ENCODE measurements at places on chromosomes 7 and 10.
A peak's percentile ranks its signal among the peaks of the same experiment; 100 is the strongest.

DNA sequence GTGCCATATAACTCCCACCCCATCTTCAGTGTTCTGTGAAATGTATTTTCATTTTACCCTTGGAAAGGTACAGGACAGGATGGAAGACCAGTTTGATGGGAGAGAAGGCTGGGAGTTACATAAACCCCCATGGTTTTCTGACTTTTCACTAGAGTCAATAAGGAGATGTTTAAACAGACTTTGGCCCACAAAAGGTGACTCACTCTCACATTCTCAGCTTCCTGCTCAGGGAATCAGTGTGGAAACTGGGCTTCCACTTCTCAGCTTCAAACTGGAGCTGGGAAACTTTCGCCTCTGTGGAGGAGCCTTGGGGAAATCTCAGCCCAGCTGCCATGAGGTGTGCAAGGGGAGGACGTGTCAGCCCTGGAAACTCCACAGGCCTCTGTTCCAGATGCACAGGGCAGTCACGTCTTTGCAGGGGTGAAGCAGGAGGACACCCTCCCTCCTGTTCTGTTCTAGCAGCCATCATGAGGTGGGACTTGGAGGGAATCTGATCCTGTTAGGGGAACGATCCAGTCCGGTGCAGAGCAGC is 560.5 kb upstream of the GALNT17 start:
- DNase-seq, result no peak

- no peak for DNase-seq
Observed at GRCh38 chr7:25171071-25171470, 46.0 kb upstream of the CYCS start.

- no peak for DNase-seq
Observed at GRCh38 chr10:73969224-73969841, 28.6 kb upstream of the VCL start.

DNA sequence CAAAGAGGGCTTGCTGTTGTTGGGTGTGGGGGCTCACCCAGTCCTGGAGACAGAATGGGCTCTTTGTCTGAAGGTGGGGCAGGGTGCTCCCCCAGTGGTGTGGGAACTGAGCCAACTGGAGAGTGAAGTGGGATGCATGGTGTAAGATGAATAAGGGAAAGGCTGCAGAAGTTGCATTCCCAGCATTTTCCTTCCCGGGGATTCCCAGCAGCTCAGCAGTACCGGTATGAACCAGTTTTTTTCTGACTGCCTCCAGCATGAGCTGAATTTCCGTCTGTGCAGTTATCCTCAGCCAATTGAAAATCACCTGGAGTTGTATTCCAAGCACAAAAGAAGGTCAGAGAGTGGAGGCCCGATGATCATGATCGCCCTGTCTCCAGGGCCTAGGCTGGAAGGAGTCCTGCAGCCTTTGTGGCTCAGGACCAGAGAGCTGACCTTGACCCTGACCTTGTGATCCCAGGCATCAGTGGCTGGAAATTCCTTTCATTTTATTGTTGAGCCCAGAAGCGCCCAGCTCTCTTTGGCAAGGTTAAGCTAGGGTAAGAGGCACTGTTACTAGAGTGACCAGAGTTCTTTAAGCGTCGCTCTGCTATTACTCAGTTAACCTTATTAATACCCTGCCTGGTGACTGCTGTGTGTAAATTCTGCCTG is 33.4 kb downstream of the OGDH start:
- DNase-seq, result peak; percentile 88

DNA sequence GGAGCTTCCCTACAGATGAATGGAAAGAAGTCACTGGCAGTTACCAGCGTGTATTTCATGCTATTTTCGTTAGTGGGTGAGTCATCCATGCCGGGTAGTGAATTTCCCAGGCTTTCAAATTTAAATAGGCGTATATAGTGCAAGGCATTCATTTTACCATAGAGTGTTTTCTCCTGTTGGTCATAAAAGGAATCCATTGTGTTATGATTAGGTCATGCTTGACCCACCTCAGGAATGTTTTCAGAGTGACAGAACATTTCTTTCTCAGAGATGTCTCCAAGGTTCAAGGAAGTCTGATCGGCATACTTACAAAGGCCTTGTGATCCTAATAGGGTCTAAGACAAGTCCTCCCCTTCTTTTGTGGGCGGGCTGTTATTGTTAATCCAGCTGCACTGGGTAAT is 110.7 kb downstream of the AKR1D1 start:
- DNase-seq, result no peak

DNA sequence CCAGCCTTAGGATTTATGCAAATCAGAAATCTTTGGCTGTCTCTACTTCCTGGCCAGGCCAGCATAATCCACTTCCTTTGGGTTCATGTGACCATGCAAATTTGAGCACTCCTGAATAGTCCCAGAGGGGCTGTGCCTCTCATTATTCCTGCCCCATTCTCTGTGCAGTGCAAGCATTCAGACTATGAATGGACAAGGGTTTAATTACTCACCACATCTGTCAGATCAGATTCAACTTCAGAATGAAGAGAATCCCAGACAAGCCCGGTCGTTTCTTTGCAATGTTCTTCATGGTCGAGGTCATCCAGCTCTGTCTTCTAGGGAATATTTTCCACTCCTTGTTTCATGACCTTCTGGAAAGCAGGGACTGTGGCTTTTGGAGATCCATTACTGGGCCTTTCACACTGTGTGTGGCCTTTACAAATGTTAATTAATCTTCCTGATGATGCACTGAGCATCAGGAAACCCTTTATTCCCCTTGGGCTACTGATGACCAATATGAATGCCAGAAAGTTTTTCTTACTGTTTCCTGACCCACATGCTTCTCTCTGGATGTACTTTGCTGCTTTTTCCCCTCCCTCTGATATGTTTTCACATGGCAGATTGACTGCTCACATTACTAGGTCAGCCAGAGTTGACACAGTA is 217.6 kb upstream of the TCF7L2 start:
- peak; percentile 75 for DNase-seq

DNA sequence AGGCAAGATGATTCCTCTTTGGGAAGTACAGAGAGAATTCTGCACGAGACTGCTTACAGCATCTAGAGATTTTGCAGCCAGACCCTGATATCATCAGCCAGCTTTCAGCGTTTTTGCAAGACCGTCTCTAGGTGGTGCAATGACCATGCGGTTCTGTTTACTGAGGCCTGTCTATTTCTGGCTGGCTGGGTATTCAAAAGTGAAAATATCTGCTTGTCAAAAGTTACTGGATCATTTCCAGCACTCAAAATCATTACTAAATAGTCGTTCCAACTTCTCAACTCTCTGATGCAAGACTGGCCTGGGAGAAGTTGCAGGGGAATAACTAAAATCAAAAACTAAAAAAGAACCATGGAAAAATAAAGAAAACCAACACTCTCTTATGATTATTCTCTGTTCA is 240.1 kb downstream of the ELMO1 start:
- no peak for DNase-seq

DNA sequence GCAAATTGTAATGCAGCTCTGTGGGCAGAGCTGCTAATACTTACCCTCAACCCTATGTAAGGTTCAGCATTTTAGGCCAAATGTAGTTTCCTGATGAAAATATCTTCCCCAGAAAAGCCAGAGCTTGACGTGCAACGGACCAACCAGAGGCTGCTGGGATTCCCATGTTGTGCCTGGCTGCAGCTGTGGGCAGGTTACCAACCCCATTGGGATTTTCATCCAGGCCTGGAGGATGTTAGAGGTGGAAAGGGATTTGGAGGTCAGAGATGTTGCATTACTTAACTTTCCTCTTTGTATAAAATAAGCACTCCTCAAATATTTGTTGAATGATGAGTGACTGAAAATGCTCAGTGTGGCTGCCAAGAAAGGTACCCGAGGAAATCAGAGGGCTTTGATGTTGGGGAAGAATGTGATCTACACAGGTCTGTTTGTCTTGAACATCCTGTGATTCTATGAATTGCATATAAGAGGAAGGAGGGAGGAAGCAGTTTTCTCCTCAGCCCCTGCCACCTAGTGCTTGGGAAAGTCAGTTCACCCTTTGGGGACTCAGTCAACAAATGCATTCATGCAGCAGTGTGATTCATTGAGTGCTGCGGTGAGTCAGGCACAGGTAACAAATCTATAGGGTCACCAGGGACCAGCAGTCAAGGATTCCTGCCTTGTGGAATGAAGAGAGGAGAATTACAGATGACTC is 487.2 kb downstream of the RPS24 start:
- DNase-seq, result peak; percentile 33

DNA sequence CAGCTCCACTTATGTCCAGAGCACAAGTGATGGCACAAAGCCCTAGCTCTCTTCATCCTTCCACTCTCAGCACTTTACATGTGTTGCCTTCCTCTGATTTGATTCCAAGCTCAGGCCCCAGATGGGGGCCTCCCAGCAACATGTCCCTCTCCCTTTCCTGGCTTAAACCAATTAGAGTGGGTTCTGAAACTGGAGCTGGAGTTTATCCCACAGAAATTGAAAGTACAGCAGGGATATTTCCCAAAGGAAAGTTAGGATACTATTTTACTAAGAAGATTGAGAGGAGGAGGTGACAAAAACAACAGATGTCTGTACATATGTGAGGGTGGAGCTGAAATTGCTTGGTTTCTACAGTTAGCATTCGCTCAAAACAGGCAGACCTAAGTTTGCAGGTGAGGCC is 724.6 kb downstream of the AUTS2 start:
- no peak for DNase-seq

DNA sequence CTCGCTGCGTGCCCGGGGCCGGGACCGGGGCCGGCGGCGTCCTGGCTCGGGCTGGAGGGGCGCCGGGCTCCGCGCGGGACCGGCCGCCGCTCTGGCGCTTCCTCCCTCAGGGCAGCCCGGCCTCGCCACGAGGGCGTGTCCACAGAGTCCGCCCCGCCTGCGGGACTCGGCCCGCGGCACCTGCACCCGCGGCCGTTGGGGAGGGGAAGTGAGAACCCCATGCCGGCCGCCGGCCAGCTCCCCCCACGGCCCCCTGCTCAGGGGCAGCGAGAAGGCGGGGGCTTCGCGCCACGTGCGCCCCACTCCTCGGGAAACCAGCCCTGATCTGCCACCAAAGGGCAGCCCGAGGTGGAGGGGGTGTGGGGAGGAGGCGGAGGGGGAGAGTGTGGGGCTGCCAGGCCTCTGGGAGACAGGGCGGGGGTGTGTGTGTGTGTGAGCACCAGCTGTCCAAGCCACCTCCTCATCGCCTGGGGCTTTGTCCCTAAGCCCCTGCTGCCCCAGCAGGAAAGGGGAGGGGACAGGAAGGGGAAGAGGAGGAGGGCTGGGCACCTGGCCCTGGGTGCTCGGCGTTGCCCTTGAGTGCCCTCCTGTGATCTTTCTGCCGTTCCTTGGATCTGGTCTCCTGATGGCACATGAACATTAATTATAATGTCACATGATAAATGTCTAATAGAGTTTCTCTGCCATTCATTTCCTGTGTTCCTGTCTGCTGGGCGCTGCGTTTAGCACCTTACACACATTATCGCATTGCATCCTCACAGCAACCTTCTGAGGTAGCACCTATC is at the start of gene PIK3AP1:
Gene PIK3AP1 (minus strand): TSS at position 93 of the 785 bp plus-strand sequence. CDS start 120 bp downstream, outside the sequence.
- no peak for DNase-seq

- no peak for DNase-seq
Observed at GRCh38 chr10:89236226-89236797, 15.3 kb downstream of the LIPA start.

DNA sequence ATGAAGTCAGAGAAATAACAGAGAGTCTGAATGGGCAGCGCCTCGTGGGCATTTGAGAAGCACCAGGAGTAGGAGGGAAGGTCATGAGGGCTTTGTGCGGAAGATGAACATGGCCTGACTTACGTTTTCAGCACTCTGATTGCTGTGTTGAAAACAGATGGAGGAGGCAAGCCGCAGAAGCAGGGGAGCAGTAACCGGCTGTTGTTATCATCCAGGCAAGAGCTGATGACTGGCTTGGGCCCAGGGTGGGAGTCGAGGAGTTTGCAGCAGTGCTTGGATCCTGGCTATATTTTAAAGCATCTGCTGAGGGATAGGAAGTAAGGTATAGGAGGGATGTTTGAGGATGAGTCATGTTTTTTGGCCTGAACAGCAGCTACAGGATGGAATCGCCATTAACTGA is 12.7 kb upstream of the PDLIM1 start:
- DNase-seq, result no peak

- no peak for DNase-seq
Observed at GRCh38 chr10:113021268-113022040, 71.4 kb downstream of the TCF7L2 start.

DNA sequence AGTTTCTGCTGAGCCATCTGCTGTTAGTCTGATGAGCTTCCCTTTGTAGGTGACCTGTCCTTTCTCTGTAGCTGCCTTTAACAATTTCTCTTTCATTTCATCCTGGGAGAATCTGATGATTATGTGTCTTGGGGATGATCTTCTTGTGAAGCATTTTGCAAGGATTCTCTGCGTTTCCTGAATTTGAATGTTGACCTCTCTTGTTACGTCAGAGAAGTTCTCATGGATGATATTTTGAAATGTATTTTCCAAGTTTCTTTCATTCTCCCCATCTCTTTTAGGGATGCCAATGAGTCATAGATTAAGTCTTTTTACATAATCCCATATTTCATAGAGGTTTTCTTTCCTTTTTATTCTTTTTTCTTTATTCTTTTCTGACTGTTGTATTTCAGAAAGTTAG is 184.2 kb upstream of the BET1 start:
- no peak for DNase-seq

- no peak for DNase-seq
Observed at GRCh38 chr7:158414486-158414961, 173.1 kb downstream of the PTPRN2 start.

DNA sequence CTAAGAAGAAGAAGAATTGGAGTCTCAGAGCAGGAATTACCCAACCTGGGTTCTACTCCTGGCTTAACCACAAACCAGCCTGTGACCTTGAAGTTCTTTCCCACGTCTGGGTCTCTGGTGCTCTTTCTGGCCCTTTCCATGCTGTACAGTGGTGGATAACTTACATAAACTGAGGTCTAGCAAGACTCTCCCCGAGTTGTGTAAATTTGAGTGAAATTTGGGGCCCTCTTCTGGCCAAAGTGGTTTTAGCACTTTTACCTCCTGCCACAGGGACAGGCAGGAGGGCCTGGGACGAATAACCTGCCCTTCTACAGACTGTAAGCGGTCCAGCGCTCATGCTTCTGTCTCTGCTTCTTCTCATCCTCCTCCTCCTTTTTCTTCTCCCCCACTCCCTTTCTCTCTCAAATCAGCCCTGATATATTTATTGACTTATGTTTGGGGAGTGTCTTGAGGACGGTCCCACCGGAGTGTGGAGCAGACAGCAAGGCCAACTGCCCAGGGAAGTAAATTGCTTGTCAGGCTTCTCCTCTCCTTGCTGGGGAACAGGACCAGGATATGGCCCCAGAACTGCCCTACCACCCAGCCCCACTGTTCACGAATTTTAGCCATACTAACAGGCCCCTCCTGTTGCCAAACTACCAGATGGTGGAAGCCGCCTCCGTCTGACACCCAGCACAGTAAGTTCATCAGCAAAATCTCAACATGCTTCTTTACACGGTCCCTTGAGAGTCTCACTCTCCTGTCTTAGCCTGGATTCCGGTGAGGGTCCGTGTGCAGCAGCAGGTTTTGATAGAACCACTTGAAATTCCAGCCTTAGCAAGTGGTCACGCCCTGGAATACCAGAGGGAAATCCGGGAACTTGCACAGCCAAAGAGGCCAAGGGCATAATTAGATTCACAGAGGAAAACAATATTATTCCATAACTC is 4.0 kb upstream of the SH3PXD2A start:
- peak; percentile 68 for DNase-seq

All from foreskin keratinocyte (primary cell).